ENCODE measurements at places on chromosomes 12 and 14.

DNA sequence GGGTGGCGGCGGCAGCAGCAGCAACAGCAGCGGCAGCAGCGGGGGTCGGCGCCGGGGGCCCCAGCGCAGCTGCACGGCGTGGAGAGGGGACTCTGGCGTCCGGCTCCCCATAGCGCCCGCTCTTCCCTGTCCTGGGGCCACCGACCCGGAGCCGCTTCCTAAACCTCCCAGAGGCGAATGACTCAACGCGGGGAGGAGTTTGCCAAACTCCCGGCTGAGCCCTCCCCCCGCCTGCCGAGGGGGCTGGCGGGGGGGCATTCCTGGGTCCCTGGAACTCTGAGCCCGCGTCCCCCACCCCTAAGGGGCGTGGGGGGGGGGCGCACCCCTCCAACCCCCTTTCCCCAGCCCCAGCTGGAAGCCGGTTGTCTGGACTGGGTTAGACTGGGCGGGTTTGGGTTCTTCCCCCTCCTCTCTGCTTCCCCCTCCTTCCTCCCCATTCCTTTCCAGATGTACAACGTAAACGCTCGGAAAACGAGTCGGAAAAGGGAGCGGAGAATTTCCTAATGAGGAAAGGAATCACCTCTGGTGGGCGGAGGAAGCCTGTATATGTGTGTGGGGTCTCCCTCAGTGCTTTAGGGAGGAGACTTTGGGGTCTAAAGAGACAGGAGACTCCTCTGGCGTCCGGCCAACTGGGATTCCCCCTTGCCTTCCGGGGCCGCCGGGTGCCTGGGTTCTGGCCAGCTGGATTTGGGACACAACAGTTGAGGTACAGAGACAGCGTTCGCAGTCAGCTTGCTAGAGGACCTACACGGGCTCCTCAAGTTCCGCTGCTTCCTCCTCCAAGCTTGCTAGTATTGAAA is at the start of gene ITGA5:
Gene ITGA5, minus strand, starts transcription at position 179 of the 800 bp plus-strand sequence. Its CDS starts 68 bp downstream, at position 111.
- DNase-seq: peak; percentile 28

DNA sequence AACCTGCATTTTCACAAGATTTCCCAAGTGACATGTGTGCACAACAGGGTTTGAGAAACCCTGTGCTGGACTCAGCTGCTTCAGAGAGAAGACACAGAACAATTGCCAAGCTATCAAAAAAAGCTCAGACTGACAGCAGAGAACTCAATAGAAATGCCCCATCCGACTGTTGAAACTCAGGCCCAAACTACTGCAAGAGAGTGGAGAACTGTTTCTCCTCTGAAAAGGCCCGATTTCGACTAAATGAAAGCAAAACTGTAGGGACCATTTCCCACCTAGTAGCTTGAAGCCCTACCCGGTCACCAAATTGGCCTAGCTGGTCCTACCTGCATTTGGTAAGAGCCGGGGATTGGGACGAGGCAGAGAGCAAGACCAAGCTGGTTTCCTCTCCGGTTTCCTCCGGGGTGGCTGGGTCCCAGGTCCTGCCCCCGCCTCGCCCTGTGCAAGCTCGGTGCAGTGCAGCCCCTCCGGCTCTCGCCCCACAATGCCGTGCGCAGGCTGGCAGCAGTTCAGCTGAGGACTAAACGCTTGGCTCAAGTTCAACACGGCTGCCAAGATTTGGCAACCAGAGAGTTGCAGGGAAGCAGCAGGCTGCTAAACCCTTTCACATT is 1180.6 kb downstream of the VRK1 start:
- DNase-seq: peak; percentile 53

- DNase-seq: no peak
Observed at GRCh38 chr12:111368291-111368787, 556 bp downstream of the PHETA1 start.

DNA sequence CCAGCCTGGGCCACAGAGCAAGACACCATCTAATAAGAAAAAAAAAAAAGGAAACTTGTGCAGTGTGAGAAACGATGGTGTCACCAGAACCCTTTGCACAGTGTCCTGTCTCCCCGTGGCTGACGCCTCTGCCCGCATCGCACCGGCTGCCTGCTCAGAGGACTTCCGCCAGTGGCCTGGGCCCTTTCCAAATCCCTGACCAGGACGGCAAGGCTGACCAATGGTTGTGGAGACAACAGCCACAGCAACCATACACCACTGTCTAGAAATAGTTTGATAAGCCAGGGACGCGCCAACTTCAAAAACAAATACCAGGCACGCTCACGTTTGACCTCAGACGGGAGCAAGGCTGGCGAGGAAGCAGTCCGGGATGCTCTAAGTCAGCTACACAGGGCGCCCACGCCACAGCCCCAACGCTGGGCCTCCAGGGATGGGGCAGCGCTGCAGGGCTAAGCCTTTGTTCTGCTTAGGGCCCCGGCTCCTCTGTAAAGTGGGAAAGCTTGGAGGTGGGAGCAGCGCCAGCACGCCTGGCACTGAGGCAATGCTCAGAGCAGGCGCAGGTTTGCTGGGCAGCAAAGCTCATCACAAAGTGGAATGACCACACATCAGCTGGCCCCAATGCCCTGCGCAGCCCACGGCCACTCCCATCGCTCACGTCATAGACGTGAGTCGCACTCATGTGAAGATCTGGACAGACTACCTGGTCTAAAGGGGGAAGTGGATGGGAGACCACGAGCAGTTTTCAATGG is 12.5 kb downstream of the PGAM5 start:
- no peak for DNase-seq

DNA sequence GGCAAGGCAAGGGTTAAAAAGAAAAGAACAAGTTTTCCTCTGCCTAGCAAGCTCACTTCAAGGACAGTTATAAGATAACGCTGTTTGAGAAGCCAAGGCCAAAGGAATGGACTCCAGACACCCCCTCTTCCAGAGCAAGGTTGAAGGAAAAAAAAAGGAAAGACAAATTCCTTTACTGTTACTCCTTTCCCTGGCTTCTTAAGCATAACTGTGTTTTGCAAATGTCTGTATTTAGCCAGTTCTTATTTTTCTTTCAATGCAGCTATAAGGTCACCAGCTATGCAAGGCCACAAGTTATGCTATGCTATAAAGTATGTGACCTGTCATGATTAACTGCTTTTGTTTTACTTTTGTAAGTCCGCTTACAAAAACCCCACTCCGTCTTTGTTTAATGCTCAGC is 26.6 kb downstream of the ZNF410 start:
- no peak for DNase-seq

DNA sequence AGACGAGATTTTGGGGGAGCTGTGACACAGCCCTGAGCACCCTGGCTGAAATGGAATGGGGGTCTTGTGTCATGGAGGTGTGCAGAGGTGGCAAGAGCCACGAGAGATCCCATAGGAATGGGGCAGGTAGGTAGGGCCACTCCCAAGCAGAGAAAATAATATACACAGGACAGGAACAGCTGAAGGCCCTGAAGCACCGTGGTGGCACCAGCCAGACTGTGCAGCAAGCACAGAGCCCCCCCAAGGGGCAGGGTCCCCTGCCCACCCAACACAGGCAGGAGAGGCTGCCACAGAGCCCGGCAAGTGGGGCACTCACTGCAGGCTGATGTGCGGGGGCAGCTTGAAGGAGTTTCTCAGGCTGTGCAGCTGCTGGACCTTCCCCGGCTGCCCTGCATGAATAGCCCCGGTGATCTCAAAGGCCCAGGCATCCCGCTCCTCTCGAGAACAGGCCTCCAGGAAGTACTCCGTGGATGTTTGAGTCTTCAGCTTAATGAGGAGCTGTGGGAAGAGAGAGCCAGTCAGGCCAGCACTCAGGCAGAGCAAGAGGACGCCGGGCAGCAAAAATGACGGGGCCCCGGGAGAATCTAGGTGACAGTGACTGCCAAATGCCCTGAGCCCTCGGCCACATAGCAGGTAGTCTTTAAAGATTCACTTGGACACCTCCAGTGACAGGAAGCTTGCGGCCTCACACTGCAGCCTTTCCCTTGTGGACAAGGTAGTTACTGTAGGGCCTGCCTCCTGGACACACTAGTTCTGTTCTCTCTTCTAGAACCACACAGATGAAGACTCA is 16.7 kb downstream of the PLEK2 start:
- no peak for DNase-seq

DNA sequence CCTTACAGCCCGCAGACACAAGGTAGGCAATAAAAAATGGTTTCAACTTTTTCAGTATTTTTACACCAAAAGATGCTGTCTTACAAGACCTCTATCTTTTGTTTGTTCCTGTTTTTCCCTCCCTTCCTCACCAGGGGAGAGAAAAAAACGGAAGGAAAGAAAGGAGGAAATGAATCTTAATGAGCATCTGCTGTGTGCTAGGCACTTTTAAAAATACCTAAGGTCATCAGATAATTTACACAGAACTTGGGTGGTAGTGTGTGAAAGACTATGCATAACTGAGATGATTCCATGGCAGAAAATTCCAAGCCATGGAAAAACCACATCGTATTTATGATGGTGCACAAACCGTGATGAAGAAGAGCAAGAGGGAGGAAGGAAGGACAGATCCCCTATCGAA is 121.2 kb downstream of the DIP2B start:
- DNase-seq: no peak

- DNase-seq: no peak
Observed at GRCh38 chr12:111311011-111311410, 57.9 kb downstream of the PHETA1 start.

DNA sequence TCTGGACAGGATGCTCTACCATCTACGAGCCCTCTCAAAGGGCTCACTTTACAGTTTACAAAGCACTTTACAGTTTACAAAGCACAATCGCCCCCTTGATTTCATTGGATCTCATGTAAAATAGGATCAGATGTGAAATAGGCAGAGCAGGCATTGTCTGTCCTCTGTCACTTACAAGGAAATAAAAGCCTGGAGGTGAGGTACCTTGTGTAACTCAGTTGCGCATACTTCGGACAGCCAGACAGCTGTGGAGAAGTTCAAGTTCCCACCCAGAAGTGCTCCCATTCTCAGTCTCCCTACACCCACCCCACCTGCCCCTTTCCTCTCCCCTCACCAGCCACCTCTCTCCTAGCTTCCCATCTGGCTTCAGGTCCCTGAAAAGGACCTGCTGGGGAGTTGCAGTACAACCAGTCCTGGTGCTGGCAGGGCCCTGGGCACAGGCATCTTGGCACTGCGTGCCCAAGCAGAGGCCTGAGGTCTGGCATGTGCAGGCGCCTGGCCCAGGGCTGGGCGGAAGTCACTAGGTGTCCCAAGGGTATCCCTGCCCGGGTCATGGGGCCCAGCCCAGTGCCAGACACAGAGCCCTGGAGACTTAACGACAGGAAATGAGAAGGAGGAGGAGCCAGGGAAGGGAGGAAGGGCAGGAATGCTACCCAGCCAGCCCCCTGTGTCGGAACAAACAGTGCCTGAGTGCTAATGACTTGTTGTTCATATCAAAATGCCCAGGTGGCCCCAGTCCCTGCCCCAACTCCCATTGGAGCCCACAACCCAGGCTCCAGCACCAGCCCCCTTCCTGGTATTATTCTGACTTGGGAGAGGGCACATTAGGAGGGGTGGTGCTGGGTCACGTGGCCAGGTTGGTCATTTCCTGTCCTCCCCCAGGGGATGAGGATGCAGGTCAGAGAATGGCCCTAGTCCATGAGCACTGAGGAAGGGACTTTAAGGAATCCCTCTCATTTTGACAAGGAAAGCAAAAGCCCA is 5.4 kb downstream of the RAPGEF3 start:
- no peak for DNase-seq

DNA sequence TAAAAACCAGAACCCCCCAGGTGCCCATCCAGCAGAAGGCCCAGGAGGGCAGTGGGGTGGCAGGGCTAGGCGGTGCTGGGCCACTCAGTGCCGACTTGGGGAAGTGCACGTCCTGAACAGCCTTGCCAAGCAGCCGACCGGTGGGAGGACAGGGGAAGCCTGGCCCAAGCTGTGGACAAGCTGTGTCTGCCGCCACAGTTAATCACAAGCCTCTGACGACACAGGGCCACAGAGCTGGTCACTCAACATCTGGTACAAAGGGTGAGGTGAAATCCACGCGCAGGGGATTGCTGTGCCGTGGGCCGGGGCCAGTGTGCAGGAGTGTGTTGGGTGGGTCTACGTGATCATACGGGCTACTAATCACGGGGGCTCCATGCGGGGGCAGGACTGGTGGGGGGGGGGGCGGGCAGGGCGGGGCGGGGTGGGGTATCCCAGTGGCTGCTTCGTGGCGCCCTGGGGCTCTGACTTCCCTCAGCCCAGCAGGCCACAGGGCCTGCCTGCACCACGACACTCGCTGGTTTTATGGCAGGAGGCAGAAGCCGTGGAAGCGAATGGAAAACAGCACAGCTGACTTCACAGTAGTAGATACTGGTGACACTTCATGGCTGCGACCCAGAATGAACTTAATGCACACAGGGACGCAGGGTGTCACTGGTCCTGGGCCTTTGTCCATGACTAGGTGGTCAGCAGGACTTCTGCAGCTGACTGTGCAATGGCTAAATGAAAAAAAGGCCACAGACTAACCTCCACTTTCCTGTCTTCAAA is 10.2 kb downstream of the AMN start:
- DNase-seq: no peak

- DNase-seq: no peak
Observed at GRCh38 chr12:109951751-109952150, 44.4 kb downstream of the GIT2 start.

GRCh38 chr12:115308918-115309317 is 624.9 kb upstream of the TBX3 start:
- DNase-seq: no peak

GRCh38 chr12:108732489-108733229 is 1.3 kb upstream of the CORO1C start:
- DNase-seq: no peak

DNA sequence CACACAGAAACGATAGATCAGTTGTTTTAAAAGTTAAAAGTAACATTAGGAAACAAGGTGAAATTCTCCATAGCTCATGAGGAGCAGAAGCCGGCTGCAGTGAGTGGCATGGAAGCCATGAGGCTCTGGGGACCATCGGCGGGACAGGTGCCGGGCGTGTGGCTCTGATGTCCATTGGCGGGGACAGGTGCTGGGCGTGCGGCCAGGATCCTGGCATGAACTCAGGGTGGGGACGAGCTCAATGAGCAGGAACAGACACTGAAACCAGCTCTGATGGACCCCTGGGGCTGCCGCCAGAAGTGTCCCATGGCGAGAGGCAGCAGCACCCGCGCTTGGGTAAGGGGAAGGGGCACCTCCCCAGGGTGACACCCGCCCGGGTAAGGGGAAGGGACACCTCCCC is 75.1 kb downstream of the NOC4L start:
- DNase-seq: no peak

DNA sequence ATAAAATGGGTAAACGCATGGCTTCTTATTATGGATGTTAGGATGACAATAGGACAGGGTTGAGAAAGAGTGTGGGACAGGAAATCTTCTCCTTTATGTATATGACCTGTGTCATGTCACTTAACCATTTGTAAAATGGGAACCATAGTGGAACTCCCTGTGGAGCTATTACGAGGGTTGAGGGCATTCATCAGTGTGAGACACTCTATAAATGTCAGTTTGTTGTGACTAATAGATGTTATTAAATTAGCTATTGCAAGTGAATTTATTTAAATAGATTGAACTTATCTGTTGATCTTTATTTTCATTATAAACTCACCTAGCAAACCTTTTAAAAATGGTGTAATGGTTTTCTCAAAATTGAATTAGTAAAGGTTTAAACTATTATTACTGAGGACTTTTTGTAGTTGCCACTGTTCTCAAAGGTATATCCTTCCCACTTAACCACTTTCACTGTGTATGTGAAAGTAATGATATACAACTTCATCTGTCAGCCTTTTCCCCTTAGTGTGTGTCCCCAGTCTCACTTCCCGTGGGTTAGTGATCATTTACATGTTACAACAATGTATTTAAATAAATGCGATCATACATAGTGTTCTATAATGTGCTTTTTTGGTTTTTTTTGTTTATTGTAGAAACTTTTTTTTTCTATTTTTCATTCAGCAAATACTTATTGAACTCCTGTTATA is 17.1 kb downstream of the HELB start:
- DNase-seq: no peak
